Stimulated activated CD8-positive, alpha-beta memory T cell treated with anti-CD3 and anti-CD28 coated beads, Interleukin-15, amount 100 ng/mL, for 1 hour (primary cell): ENCODE measurements at places on chromosomes 3 and 15.

- no peak for DNase-seq
These were observed 119.1 kb downstream of the FAM43A start for GRCh38 chr3:194804796-194805195.

DNA sequence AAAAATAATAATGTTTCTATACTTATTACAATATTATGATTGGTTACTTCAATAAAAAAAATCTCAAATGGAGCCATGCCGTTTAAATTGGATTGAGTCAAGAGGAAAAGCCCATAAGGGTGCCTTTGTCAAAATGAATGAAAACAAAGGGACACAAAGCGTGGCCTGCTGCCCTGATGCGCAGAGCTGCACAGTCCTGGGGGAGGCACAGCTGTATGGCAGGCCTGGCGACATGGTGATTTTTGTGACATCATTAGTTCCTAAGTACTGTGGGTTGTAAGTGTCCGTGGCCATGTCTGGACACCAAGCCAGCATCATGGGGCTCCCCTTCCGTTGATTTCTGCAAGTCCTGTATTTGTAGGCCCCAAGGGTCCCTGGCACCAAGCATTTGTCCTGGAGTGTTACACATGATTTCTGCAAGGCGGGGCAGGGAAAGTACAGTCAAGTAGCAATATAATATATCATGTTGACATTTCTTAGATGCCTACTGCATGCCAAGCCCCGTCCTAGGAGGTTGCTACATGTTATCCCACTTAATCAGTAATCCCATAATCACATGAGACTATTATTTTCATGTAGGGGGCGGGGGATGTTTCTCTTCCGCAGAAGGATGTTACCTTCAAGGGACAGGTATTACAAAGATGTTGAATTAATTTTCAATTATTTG lies 59.7 kb downstream of the GHSR start:
- DNase-seq: no peak

GRCh38 chr15:32861174-32861573 lies 143.4 kb downstream of the GREM1 start:
- no peak for DNase-seq

DNA sequence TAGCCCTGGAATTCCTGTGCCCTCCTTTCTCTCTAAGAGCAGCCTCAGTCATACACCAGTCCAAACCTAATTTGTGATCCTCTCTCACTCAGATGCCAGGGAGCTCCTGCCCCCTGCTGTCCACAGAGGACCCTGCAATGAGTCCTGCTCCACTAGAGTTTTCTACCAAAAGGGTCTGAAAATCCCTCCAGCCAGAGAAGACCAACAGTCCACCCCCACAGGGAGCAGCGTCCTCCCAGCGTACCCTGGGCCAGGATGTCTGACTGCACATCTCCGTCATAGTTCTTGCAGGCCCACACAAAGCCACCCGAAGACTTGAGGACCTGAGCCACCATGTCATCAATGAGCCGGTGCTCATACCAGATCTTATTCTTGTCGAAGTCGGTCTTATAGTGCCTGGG lies 15.4 kb downstream of the IDH2 start:
- DNase-seq: no peak

GRCh38 chr15:38860674-38861073 lies 296.1 kb upstream of the RASGRP1 start:
- no peak for DNase-seq
